ENCODE measurements at places on chromosomes 3 and 15. TPM values are rescaled to one million over a fixed set of nuclear protein-coding genes. Genes with fewer than 3 reads are reported as not detected.

CACNA2D3 gene
- not detected for total RNA-seq

FHIT gene
- 2.1 TPM for total RNA-seq

FBXW12 gene
- not detected for total RNA-seq

CDC25A gene
- 15.9 TPM for total RNA-seq

WNT7A gene
- not detected for total RNA-seq

GRM7 gene
- 0.22 TPM for total RNA-seq

Data from uterine smooth muscle cell (primary cell).